ENCODE measurements at places on chromosomes 6 and 20.

DNA sequence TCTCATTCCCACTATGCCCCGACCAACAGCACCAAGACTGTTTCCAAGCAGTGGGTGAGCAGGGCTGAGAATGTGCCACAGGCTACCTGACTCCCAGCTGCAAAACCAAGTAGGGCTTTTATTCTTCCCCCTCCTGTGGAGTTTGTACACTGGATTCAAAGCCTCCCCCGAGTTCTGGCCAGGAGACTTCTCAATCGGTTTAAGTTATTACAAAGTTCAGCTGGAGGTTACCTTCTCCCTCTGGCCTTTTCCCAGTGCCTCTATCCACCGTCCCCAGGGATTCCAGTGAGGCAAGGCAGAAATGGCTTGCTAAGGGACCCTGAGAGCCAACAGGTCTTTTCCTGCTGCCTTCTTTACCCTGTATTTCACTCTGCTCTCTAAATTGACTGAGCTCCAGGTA, 217.0 kb downstream of the ADGRG6 start:
- DNase-seq, result no peak

DNA sequence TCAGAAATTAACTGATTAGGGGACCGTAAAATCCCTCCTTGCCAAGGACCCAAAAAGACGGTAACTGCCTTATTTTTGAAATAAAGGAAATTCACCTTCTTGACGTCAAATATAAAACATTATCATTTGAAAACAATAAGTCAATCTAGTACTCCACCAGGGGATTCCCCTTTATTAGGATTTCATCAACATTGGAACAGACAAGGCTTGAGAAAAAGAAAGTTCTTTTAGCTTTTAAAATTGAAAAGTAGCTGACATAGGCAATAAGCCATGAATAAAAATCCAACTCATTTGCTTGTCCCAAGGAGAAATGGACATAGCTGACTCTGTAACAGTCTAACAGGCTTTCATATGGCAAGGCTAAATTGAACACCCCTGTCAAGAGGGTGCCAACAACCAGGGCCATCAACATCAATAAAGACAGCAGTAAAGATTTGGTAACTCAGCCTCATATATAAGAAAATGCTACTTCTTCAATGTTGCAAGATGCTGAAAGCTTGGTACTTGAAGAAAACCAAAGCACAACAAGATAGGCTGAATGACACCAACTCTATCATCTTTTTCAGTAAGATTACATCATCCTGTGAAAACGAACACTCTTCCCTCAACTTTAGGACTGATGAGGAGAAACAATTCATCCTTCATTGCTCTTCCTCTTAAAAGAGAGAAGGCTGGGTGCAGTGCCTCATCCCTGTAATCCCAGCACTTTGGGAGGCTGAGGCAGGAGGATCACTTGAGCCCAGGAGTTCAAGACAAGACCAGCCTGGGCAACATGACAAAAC, 121.0 kb upstream of the PRDM1 start:
- no peak for DNase-seq

DNA sequence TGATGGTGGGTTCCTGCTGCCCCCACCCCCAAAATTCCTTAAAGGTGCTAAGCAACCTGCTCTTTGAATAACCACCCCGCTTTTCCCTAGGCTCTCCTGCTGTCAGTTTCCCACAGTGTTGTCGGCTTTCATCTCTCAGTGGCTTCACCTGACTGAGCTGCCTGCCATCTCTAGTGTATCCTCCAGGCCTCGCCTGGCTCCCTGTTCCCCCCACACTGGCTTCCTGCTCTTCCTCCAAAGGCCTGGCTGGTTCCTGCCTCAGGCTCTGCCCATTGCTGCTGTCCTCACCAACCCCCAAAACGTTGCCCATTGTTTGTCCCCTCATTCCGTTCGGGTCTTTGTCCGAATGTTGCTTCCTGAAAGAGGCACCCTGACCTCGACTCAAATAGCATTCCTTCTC, 93.8 kb upstream of the POPDC3 start:
- no peak for DNase-seq

- DNase-seq, result no peak
Observed at GRCh38 chr6:3330199-3330598, 71.5 kb downstream of the PSMG4 start.

DNA sequence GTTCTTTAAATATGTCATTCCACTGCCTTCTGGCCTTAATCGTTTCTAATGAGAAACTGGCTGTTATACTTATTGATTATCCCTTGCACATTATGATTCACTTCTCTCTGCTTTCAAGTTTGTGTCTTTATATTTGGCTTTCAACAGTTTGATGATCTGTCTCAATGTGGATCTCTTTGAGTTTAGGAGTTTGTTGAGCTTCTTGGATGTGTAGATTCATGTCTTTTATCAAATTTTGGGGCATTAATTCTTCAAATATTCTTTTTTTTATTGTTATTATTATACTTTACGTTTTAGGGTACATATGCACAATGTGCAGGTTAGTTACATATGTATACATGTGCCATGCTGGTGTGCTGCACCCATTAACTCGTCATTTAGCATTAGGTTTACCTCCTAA, 29.3 kb downstream of the ZBTB9 start:
- DNase-seq, result no peak

GRCh38 chr6:147868427-147869190, 360.1 kb downstream of the SAMD5 start:
- DNase-seq, result no peak

DNA sequence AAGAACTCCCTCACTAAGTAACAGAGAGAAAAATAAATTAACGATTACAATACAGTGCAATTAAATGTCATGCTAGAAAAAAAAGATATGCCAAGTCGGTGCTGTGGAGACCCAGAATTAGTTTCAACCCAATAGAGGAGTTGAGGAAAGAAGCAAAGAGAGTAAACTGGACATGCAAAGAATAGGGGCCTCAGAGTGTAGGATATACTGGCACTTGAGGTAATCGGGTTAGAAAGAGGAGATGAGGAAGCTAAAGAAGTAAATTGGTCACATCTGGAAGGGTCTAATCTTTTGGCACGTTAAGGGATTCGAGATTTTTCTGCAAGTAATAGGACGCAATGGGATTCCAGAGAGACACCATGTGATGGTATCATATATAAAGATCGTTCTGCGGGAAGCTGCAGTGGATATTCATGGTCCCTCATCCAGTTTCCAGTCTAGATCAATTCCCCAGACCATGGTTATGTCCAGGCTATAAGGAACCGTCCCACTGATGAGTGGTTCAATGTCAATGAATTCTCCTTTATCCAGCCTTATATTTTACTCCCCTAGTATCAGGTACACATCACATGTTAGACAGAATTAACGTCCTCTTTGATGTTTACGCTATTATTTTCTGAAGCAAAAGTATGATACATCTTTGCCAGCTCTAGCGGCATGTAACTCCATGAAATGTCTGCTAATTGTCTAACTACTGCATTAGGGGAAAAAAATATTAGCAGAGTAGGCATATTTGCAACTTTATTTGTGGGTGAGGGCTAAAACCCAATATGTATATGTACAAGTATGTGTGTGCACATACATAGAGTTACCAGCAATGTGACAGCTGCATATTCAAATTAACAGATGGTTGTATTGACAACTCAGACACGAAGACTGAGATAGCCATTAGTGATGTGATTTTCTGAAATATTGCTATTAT, 1.1 kb upstream of the TBC1D32 start:
- DNase-seq, result no peak

DNA sequence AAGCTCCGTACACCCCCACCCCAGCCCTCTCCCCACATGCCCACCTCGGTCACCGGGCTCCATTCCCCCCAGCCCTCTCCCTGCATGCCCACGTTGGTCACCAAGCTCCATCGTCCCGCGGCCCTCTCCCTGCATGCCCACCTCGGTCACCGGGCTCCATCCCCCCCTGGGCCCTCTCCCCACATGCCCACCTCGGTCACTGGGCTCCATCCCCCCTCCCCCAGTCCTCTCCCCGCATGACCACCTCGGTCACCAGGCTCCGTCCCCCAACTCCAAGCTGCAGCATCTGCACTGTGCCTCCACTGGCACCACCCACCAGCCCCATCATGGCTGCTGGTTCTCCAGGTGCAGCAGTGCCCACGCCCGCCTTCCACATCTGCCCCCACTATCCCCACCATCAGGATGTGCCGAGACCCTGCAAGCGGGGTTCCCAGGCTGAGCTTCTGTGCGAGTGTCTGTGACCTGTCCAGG, 16.8 kb downstream of the TAF4 start:
- no peak for DNase-seq

- no peak for DNase-seq
Observed at GRCh38 chr20:41352666-41353065, 12.0 kb downstream of the LPIN3 start.

- DNase-seq, result no peak
Observed at GRCh38 chr6:33419580-33420490, at the start of gene SYNGAP1. TSS of gene SYNGAP1 (plus strand) at chr6:33420065. CDS start at chr6:33420265, 200 bp downstream.

All from activated T-cell treated with anti-CD3 and anti-CD28 coated beads for 24 hours (primary cell).